Prostate gland (tissue), 2 donors: ENCODE measurements at places on chromosomes 5 and 9. TPM values are rescaled to one million over a fixed set of nuclear protein-coding genes. Genes with fewer than 3 reads are reported as not detected.

DNA sequence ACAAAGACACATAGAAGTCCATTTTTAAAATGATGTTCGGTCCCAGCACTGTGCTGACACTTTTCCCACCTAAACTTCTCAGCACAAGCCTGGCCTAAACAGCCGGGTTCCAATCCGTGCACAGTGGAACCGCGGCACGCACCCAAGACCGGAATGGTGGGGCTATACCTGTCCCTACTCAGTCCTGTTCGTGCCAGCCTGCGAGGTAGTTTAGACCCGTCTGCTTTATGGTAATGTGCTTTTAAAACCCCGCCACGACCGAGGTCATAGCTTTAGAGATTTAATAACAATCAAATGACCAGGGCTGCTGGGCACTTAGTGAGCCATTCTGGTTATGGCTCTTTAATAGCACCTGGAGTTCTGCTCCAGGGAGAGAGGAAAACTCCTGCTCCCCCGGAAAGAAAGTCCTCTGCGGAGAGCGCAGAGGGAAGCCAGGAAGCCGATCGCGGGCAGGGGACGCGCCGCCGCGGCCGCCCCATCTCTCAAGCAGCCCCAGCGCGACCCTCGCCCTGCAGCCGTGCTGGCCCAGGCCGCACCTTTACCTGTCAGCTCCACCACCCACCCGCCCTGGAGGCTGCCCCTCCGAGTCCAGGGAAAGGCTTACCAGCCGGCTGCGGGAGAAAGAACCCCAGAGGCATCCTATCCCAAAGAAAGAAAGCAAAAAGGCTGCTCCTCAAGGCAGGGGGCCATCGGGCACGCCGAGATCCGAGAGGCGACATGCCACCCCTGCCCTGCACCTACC lies 511 bp downstream of the ARL15 start:
- DNase-seq: peak; percentile 43
- no peaks in the 10 kb centered on the region for H3K4me1 ChIP-seq
- no peaks in the 10 kb centered on the region for H3K27me3 ChIP-seq
- peak overlapping the region; percentile 83 for H3K27ac ChIP-seq
- H3K4me3 ChIP-seq: peak overlapping the region; percentile 81
- H3K36me3 ChIP-seq: no peaks in the 10 kb centered on the region

- H3K36me3 ChIP-seq: peaks cover 16% of the 10 kb centered on the region
- DNase-seq: peak; percentile 41
- no peak overlapping the region for H3K4me3 ChIP-seq
- H3K27me3 ChIP-seq: no peaks in the 10 kb centered on the region
- H3K4me1 ChIP-seq: peaks cover 23% of the 10 kb centered on the region
Measured at GRCh38 chr9:35728041-35728971, 3.7 kb downstream of the TLN1 start.

TRIM32 gene
- total RNA-seq: 12.4 TPM

PCDHB14 gene
- 4.6 TPM for total RNA-seq

CYLC2 gene
- total RNA-seq: not detected
